ENCODE measurements at places on chromosomes 2 and 18. TPM values are rescaled to one million over a fixed set of nuclear protein-coding genes. Genes with fewer than 3 reads are reported as not detected.

GRCh38 chr2:222563106-222563718 lies 92.7 kb downstream of the FARSB start:
- no peak for DNase-seq
- H3K4me3 ChIP-seq = no peak overlapping the region
- H3K4me1 ChIP-seq = no peaks in the 10 kb centered on the region
- no peaks in the 10 kb centered on the region for H3K36me3 ChIP-seq

DNA sequence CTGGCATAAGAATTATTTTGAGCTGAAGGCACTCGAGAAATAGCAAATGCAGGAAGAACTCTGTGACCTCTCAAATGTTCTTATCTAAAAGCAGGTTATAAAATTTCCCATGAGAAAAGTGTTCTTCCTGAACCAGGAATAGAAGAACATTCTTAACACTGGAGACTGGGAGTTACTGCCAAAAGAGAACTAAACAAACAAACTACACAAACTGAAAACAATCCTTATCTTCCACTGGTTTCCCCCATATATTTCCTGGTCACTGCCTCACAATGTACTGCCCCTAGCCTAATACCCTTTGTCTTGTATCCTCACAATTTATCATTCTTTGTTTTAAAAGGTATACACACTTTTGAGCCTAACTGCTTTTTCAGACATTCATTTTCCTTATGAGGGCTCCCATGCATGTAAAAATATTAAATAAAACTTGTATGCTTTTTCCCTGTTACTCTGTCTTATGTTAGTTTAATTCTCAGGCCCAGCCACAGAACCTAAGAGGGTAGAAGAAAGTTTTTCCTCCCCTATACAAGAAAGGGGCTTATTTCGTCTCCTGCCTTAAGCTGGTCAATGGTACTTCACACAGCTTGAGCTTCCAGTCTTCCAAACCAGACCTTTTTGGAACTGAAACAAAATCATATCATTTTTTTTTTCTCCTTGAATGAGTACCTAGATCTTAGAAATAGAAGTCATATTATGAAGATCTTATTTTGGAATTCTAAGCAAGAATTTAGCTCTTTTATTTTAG lies 110.6 kb downstream of the MSTN start:
- no peaks in the 10 kb centered on the region for H3K27me3 ChIP-seq
- no peaks in the 10 kb centered on the region for H3K4me1 ChIP-seq
- no peak overlapping the region for H3K27ac ChIP-seq
- H3K4me3 ChIP-seq = no peak overlapping the region

Gene CDH19
- 1.4 TPM for total RNA-seq

DNA sequence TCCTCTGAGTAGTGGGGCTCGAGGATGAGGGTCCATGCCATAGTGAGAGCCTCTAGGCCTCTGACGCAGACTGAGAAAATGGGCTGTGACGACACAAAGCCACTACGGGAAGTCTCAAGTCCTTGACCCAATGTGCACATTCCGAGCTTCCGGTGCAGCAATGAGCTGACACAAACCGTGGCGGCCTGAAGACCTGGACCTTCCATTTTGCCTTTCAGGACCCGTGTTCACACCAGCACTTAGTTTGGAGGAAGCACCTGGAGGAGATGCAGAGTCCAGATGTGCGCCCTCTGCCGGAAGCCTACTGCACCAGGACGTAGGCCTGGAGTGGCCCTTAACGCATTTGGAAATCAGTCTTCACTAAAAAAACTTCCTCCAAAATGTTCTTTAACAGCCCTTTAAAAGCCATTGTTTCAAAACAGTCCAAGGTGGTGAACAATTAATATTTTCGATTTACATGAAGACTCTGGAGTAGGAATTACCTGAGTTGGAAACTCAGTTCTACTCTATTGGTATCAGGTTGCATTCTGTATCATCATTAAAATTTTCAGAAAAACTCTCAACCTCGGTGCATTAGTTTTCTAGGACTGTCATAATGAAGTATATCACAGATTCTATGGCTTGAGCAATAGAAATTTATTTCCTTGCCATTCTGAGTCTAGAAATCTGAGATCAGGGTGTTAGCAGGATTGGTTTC lies 33.9 kb downstream of the BMP10 start:
- peak; percentile 92 for DNase-seq
- H3K27me3 ChIP-seq = no peaks in the 10 kb centered on the region
- peaks cover 14% of the 10 kb centered on the region for H3K4me1 ChIP-seq
- peak overlapping the region; percentile 66 for H3K27ac ChIP-seq

GRCh38 chr2:128727914-128728313 lies 409.2 kb upstream of the HS6ST1 start:
- H3K4me3 ChIP-seq = no peak overlapping the region
- no peaks in the 10 kb centered on the region for H3K4me1 ChIP-seq
- H3K27ac ChIP-seq = no peak overlapping the region
- H3K27me3 ChIP-seq = no peaks in the 10 kb centered on the region
- no peaks in the 10 kb centered on the region for H3K36me3 ChIP-seq

DNA sequence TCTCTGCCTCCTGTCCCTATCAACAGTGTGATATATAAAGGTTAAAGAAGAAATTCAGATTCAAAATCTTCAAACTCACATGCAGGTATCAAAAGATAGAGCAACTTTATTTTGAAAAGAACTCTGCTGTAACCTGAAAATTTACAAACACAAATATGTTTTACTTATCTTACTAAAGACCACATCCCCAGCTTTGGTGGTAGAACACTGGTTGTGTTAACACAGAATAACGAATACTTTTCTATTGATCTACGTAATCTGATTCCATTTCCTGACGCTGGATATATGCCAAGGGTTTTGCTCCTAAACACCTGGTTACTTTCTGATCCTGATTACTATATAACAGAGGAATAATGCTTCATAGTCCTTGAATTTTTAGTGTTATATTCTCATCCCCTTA lies 23.1 kb upstream of the SLC39A10 start:
- no peak for DNase-seq
- no peak overlapping the region for H3K27ac ChIP-seq
- H3K27me3 ChIP-seq = no peaks in the 10 kb centered on the region
- H3K4me3 ChIP-seq = no peak overlapping the region

DNA sequence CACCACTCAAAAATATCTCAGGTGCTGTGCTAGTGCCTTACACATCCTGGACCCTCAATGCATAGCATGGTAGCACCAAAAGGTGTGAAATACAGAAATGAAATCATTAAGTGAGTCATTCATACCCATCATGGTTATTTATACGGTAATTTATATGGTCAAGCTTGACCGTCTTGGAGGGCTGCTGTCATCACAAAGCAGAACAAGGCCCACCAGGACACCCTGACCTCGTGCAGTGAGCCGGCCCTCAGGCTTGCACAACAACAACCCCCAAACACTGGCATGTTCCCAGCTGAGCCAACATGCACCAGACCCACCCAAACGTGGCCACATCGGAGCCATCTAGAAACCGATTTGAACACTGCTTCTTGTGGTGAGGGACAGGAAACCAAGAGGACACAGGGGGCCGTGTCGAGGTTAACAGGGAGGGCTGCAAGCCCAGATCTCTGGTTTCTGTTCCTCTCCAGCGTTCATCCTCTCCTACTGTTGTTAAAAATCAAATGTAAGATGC lies 378.5 kb upstream of the ID2 start:
- DNase-seq = no peak
- no peaks in the 10 kb centered on the region for H3K27me3 ChIP-seq
- no peak overlapping the region for H3K4me3 ChIP-seq
- H3K4me1 ChIP-seq = no peaks in the 10 kb centered on the region
- no peaks in the 10 kb centered on the region for H3K36me3 ChIP-seq

- H3K4me3 ChIP-seq = no peak overlapping the region
- no peaks in the 10 kb centered on the region for H3K27me3 ChIP-seq
- DNase-seq = no peak
- H3K4me1 ChIP-seq = peaks cover 4% of the 10 kb centered on the region
Measured at GRCh38 chr2:177597759-177598158, 205.2 kb downstream of the AGPS start.

GRCh38 chr2:164662868-164663631 lies 41.8 kb upstream of the GRB14 start:
- no peaks in the 10 kb centered on the region for H3K4me1 ChIP-seq
- H3K36me3 ChIP-seq = no peaks in the 10 kb centered on the region
- H3K27ac ChIP-seq = no peak overlapping the region
- DNase-seq = no peak

Gene SERPINB4
- not detected for total RNA-seq

Gene TNS1
- 325 TPM for total RNA-seq

GRCh38 chr2:161344692-161345091 lies 36.5 kb downstream of the PSMD14 start:
- H3K4me1 ChIP-seq = no peaks in the 10 kb centered on the region
- DNase-seq = no peak
- H3K4me3 ChIP-seq = no peak overlapping the region
- no peaks in the 10 kb centered on the region for H3K36me3 ChIP-seq
- no peaks in the 10 kb centered on the region for H3K27me3 ChIP-seq

GRCh38 chr2:220281771-220282170 lies 654.3 kb downstream of the SLC4A3 start:
- peaks cover 3% of the 10 kb centered on the region for H3K4me1 ChIP-seq
- no peaks in the 10 kb centered on the region for H3K27me3 ChIP-seq
- H3K4me3 ChIP-seq = no peak overlapping the region
- no peak overlapping the region for H3K27ac ChIP-seq
- H3K36me3 ChIP-seq = no peaks in the 10 kb centered on the region

- H3K36me3 ChIP-seq = no peaks in the 10 kb centered on the region
- H3K27me3 ChIP-seq = no peaks in the 10 kb centered on the region
- no peak for DNase-seq
- no peak overlapping the region for H3K27ac ChIP-seq
- peaks cover 37% of the 10 kb centered on the region for H3K4me1 ChIP-seq
Measured at GRCh38 chr2:42128721-42129486, 40.2 kb upstream of the EML4 start.

DNA sequence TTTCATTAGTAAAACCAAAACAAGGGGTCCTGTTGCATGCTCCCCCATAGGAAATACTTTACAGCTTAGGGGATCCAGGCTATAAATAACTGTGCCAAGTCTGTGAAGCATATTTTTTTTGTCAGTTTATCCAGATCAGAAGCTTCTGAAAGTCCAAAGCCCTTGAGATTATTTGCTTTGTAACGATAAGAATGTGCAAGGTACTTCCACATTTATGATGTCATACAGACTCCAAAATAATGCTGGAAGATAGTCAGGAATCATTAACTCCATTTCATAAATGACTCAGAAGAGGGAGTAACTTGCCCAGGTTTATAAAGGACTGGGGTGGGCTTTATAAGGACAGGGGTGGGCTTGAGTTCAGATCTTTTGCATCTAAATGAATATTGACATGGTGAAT lies 29.3 kb downstream of the RDH14 start:
- H3K27ac ChIP-seq = no peak overlapping the region
- no peak for DNase-seq
- H3K27me3 ChIP-seq = no peaks in the 10 kb centered on the region
- H3K4me3 ChIP-seq = no peak overlapping the region
- no peaks in the 10 kb centered on the region for H3K4me1 ChIP-seq

Data from upper lobe of left lung (tissue), 6 donors.